ENCODE measurements at places on chromosomes 3 and 15. TPM values are rescaled to one million over a fixed set of nuclear protein-coding genes. Genes with fewer than 3 reads are reported as not detected.

The FILIP1L gene
- total RNA-seq = 37.8 TPM

The GABRR3 gene
- not detected for total RNA-seq

The GOLGB1 gene
- total RNA-seq = 20.0 TPM

DNA sequence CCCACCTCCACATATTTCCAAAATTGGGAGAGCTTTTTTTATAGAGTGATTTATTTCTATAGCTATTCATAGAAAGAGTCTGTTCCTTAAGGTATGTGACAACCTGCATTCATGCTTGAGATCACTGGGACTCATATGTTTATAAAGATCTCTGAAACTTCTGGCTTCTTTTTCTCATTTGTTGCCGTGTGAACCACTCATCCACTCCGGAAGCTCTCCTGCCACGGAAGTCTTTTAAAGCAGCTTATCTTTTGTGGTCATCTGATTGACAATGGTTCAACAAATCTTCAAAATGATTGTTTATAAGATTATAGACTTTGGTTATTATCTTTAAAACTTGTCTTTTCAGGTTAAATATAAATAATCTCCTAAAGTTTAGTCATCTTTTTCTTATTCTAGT is 260.5 kb downstream of the C3orf38 start:
- DNase-seq = peak; percentile 2

GRCh38 chr3:120160050-120160449 is 65.8 kb upstream of the GSK3B start:
- DNase-seq = peak; percentile 93

DNA sequence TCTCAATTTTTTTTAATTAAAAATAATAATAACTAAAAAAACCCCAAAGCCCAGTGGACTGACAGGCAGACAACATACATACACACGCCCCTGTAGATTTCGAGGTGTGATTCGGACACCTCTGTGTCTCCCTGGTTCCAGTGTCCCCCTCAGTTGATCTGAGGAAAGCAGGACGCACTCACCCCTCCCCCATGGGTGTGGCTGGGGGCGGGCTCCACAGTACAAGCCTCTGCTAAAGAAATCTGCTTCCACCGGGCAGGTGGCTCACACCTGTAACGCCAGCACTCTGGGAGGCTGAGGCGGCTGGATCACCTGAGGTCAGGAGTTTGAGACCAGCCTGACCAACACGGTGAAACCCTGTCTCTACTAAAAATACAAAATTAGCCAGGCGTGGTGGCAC is 33.8 kb upstream of the BLM start:
- DNase-seq = no peak

- peak; percentile 93 for DNase-seq
These were observed 50.6 kb downstream of the IQSEC1 start for GRCh38 chr3:13022348-13023234.

DNA sequence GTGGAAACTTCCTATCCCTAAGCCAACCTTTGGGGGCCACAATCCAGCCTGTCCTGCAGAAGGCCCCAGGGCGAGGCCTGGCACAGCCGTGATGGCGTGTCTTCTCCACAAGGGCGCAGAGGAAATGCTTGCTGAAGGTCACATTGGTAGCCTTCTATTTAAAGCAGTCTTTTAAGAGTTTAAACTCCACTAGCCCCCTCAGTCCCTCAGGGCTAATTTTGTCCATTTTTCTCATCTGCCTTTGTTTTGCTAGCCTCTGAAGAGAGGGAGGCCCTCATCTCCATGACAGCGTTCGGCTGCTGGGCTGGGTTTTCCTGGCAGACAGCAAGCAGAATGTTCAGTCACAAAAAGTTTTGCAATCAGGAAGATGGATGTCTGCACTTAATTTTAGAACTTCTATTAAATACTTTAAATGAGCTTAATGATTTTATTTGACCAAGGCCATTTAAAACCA is 40.8 kb downstream of the RARB start:
- DNase-seq = no peak

DNA sequence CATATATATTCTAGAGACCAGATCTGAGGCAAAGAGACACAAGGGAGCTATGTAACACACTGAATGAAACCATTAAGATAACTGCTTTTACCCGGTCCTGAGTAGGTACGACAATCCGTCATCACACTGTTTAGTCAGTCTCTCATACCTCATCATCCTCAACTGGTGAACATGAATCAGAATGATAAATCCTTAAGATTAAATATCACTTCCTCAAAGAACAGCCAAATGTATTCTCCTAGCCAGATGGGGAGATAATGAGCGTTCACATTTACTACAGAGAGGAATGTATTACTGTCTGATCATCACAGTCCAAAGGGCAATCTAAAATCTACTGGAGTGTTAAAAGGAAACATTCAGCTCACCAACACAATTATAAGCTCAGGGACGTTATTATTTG is 319.4 kb upstream of the STAC start:
- DNase-seq = no peak

GRCh38 chr3:46661776-46662766 is 31.4 kb downstream of the ALS2CL start:
- DNase-seq = no peak

- peak; percentile 3 for DNase-seq
These were observed 452.8 kb downstream of the ROBO1 start for GRCh38 chr3:79314962-79315361.

- DNase-seq = no peak
These were observed 34.6 kb downstream of the CDIN1 start for GRCh38 chr15:36614016-36614415.

GRCh38 chr15:83652626-83653204 is 1.2 kb upstream of the ADAMTSL3 start:
- no peak for DNase-seq

- DNase-seq = peak; percentile 10
These were observed 154.3 kb upstream of the BHLHE40 start for GRCh38 chr3:4824926-4825325.

- no peak for DNase-seq
These were observed 104.9 kb downstream of the MFSD1 start for GRCh38 chr3:158906749-158907148.
